GM20000 (cell line): ENCODE measurements at places on chromosomes 3 and 15.

DNA sequence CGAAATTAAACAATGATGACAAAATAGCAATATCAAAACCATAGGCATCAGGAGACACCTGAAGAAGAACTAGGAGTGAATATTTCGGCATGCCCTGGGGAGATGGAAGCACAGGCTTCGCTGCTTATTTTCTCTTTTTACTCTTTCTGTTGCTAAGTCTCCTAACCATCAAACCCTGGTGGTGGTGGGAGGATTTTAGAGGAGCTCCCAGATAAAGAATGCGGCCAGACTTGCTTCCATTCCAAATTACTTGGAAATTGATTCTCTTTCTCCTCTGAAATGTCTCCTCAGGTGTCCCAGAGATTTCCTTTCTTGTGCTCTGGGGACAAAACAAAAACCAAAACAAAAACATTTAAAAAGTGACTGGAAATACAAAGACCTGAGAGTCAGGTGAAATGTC, 243.0 kb downstream of the KBTBD8 start:
- DNase-seq, result no peak

GRCh38 chr3:197828-198491, 1.4 kb downstream of the CHL1 start:
- peak; percentile 67 for DNase-seq

DNA sequence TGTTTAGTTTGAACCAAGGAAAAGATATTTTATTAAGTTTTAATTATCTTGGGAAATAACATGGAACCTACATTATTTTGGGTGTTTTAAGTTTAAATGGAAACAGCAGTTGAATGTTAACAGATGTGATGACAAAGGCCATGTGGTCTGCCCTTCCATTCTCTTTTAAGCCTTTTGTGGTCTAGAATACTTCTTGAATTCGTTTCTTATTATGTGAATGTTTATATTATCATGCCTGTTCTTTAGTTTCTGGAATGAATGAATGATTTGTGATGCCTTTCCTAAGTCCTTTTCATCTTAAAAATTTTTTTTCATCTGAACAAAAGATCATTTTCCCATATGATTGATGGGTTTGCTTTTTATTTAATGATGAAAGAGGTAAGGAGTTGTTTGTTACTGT, 44.6 kb downstream of the SNRK start:
- DNase-seq, result no peak

- no peak for DNase-seq
Observed at GRCh38 chr3:123282461-123282860, 80.7 kb downstream of the SEC22A start.

- peak; percentile 47 for DNase-seq
Observed at GRCh38 chr3:71069797-71070196, 513.7 kb downstream of the FOXP1 start.
